ENCODE measurements at places on chromosomes 7 and 10.

- peak within 1 kb of the TSS; percentile 79 for H3K4me3 ChIP-seq
- H3K4me1 ChIP-seq, result peaks cover 84% of the 10 kb centered on the region
- H3K27me3 ChIP-seq, result no peaks in the 10 kb centered on the region
- peaks cover 7% of the 10 kb centered on the region for H3K36me3 ChIP-seq
- H3K27ac ChIP-seq, result peak within 1 kb of the TSS; percentile 93
Measured at GRCh38 chr7:36723951-36724664, at the start of gene AOAH. AOAH (minus strand) TSS chr7:36724494; CDS start chr7:36724148, 346 bp downstream.

DNA sequence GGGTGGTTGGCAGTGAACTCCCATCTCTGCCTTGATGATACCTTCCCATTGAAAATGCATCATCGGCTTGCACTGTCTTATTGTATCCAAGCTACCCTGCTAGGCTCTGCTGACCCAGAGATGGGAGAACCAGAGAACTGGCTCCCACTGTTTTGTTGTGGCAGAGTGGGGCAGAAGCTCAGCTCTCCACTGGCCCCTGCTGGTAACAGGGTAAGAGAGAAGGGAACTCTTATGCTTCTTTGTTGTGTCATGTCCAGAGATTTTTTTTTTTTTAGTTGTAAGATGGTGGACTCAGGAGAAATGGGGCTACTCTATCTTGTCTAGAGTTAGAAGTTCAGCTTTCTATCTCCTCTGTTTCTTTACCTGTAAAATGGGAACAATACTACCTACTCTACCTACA lies 100.5 kb upstream of the SDK1 start:
- H3K4me3 ChIP-seq, result no peak overlapping the region
- H3K36me3 ChIP-seq, result no peaks in the 10 kb centered on the region
- H3K27ac ChIP-seq, result no peak overlapping the region
- peak; percentile 63 for DNase-seq

DNA sequence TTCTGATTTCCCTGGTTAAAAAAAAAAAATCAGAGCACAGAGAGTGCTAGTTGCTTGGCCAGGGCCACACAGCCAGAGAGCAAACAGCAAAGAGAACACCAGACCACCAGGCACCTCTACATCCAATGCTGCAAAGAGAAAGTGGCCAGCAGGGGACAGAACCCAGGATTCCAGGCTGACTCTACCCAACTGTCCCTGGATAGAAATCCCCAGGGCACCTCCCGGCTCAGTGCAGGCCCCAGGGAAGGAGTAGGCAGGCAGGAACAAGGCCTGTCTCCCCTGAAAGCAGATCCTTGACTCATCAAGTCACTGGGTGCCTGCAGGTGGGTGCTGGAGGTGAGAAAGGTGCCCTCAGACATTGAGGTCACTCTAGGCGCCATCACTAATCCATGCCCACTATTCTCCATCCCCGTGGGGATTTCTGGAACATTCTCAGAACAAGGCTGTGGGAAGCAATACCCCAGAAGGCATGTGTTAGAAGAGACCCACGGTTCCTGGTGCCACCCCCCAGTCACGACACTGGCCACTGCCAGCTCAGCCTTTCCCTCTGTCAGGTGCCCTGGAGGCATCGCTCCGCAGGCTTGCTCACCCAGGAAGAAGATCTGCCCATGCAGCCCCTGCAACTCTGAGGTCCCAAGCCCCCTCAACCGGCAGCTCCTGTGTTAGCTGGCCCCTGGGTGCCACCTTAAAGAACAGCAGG lies 154.8 kb downstream of the GRID1 start:
- no peak overlapping the region for H3K27ac ChIP-seq
- no peaks in the 10 kb centered on the region for H3K36me3 ChIP-seq
- no peak overlapping the region for H3K4me3 ChIP-seq
- no peaks in the 10 kb centered on the region for H3K4me1 ChIP-seq

DNA sequence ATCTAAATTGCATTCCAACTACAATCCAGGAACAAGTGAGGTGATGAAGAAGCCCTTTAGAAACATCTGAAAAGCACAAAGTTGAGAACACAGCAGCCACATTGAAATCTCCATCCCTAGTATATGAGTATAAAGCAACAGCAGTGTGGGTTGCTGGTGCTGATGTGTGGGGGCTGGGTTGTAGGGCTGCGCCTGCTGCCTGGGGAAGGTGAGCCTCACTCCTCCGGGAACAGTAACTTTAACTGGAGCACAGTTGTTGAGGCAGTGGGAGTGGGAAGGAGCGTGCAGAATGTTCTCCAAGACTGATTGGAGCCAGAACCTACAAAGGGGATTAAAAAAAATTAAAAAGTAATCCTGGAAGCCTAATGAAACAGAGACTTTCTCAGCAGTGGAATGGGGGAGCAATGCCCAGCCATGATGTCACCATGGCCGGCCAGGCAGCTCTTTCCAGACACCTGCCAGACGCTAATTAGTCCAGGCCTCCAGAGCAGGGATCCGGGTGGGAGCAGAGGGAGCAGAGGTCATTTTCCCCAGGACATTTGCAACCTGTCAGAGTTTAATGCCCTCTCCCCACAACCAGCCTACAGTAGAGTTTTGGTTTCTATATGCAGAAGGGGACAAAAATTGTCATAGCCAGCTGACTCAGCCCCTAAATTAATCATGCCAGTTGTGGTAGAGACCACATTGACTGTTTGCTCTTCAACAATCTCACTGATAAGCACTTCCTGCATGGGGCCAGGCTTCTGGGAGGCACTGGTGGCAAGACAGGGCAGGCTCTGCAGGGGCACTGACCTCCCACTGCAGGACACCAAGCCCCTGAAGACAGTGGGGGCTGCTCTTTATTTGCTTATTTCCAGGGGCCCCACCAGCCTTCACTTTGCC lies 133.0 kb upstream of the ZNF32 start:
- no peaks in the 10 kb centered on the region for H3K27me3 ChIP-seq
- DNase-seq, result peak; percentile 63
- H3K4me1 ChIP-seq, result peaks cover 23% of the 10 kb centered on the region
- no peak overlapping the region for H3K4me3 ChIP-seq
- no peak overlapping the region for H3K27ac ChIP-seq
